ENCODE measurements at places on chromosomes 12 and 14. TPM values are rescaled to one million over a fixed set of nuclear protein-coding genes. Genes with fewer than 3 reads are reported as not detected.
A peak's percentile ranks its signal among the peaks of the same experiment; 100 is the strongest.

Gene TAS2R50
- 2.0 TPM for total RNA-seq

DNA sequence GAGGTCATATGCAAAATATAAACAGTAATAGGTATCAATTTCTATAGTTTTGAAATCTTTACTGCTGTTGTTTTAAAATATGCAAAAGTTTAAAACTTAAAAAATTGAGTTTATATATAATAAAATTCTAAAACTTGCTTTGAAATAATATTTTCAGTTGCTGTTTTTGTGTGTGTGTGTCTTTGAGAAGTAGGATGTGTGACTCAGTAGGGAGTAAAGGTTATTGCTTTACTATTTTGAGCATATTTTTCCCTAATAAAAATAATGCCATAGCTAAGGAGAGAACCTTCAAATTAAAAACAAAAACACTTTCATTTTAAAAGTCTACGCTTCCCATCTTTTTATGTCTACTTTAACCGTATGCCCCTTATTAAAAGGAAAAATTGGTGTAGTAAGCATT lies 238.1 kb downstream of the FBXL14 start:
- no peak overlapping the region for H3K4me3 ChIP-seq
- no peak for DNase-seq
- H3K27me3 ChIP-seq, result no peaks in the 10 kb centered on the region
- no peaks in the 10 kb centered on the region for H3K4me1 ChIP-seq
- no peaks in the 10 kb centered on the region for H3K36me3 ChIP-seq
- no peak overlapping the region for H3K27ac ChIP-seq

GRCh38 chr12:3797531-3798048 lies 44.7 kb upstream of the CRACR2A start:
- H3K27ac ChIP-seq, result no peak overlapping the region
- no peak overlapping the region for H3K4me3 ChIP-seq
- DNase-seq, result no peak

DNA sequence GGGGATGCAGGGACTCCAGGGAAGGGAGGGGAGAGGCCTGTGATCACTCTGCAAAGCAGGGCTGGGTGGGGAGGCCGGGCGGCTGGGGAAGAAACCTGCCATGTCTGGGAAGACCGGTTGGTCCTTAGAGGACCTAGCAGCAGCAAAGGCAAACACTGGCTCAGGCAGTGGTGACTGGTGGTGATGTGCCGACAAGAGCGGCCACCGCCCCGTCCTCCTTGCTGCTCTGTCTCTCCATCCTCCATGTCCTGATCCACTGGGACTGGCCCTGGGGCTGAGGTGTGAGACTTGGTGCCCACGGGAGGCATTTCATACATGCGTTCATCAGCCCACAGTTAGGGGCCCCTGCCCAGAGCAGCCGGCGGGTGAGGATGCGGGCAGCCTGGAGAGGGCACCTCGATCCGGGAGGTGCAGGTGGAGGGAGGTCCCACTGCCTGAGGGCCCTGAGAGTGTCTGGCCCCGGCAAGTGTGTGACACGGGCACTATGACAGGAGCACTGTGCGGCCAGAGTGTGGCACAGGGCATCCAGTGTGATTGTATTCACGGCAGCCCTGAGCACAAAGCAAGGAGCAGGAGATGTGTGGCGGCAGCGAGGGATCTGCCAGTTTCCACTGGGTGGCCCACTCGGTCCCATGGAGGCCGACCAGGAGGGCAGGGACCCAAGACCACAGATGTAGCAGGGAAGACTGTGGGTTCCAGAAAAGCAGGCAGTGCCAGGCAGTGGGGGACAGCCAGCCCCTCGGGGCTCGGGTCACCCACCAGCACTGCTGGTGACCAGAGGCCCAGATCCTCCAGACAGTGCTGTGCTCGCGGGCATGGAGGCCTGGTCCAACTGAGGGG lies 13.9 kb downstream of the ANKRD9 start:
- no peak overlapping the region for H3K27ac ChIP-seq
- no peak for DNase-seq
- no peaks in the 10 kb centered on the region for H3K27me3 ChIP-seq

GRCh38 chr12:52233462-52234207 lies 592 bp downstream of the KRT7 start:
- H3K4me3 ChIP-seq, result peak overlapping the region; percentile 29
- H3K27me3 ChIP-seq, result no peaks in the 10 kb centered on the region
- no peaks in the 10 kb centered on the region for H3K36me3 ChIP-seq
- DNase-seq, result no peak
- H3K4me1 ChIP-seq, result peaks cover 28% of the 10 kb centered on the region

Gene KRT78
- 406 TPM for total RNA-seq

Gene JAG2
- total RNA-seq, result 25.9 TPM

DNA sequence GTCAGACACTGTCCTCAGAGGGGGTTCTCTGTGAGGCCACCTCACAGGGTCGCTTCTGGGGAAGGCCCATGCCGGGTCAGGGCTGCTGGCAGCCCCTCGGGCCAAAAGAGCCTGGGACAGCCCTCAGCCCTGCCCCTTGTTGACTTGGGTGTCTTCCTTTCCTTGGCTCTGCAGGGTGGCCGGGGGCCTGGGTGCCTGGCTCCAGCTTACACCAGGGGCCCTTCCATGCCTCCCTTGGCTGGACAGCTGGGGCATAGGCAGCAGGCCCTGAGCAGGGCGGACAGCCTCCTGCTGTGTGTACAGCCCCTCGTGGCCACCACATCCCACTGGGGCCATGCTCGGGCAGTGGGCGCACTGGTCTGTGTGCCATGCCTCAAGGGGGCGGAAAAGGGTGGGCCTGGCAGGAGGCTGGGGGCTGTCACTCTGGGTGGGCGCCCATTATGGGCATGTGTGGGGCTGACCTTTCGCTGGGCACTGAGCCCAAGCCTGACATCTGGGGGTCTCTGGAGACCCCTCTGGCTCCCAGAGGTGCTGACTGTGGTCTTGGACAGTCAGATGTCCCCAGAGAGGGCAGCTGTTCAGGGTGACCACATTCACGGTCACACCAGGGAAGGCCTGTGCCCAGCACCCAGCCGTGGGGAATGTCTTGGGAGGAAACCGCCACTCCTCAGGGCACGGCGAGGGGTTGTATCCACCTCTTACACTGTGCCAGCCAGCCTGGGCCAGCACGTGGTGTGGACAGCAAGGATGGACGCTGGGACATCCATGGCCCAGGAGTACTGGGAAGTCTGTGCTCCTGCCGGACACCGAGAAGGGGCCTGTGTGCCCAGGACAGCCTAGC lies 313.3 kb downstream of the TMEM121 start:
- no peak overlapping the region for H3K4me3 ChIP-seq
- H3K4me1 ChIP-seq, result no peaks in the 10 kb centered on the region
- no peak overlapping the region for H3K27ac ChIP-seq
- no peak for DNase-seq

- H3K4me1 ChIP-seq, result no peaks in the 10 kb centered on the region
- DNase-seq, result no peak
- no peaks in the 10 kb centered on the region for H3K27me3 ChIP-seq
Observed at GRCh38 chr12:18805516-18806248, 67.8 kb downstream of the CAPZA3 start.

DNA sequence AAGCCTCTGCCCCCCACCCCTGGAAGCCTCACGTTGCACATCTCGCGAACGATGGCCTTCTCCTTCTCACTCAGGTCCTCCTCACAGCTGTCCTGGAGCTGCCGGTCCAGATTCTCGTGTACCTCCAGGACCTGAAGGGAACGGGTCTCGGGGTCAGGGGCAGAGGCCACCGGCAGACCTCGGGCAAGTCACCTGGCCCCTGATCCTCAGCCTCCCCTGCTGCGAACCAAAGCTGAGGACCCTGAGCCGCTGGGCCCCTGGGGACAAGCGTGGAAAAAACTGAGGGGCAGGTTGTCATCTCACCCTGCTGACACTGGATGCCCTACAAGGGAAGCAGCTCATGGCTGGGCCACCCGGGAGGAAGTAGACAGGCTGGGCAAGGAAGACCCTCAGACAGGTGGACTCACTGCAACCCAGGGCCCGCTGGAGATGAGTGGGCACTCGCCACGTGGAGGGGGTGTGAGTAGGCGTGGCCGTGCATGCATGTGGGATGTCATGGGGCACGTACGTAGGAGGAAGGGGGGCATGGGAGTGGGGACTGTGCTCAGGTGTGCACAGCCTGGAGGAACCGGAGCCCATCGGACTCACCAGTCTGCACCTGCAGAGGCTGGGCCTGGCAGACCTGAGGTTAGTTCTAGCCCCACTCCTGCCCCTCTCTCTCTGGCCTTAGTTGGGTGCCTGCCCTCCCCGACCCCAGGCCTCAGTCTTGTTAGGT lies 35.1 kb downstream of the CCNK start:
- H3K4me1 ChIP-seq, result no peaks in the 10 kb centered on the region
- no peaks in the 10 kb centered on the region for H3K27me3 ChIP-seq
- no peak overlapping the region for H3K4me3 ChIP-seq
- no peak for DNase-seq
- no peaks in the 10 kb centered on the region for H3K36me3 ChIP-seq

GRCh38 chr14:105774001-105774400 lies 247.6 kb downstream of the TMEM121 start:
- no peak for DNase-seq
- no peak overlapping the region for H3K4me3 ChIP-seq
- no peaks in the 10 kb centered on the region for H3K27me3 ChIP-seq

Gene CCND2
- total RNA-seq, result 13.9 TPM

All from esophagus squamous epithelium (tissue), 5 donors.